ENCODE measurements at places on chromosomes 4 and X.

DNA sequence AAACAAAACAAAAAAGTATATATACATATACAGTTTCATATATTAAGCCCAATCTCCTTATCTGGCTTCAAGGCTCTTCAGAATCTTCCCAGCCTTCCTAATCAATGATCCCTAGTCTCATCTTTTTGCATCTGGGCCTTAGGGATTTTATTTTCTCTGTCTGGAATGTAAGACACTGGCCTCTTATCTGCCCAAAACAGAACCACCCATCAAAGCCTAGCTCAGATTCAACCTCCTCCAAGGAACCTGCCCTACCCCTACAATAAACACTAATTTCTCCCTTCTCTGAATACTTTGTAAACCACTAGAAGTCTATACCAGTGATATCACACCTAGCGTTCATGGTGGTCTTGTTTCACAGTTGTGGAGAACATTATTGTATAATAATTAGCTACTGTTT, 23.2 kb upstream of the GAB1 start:
- no peak for DNase-seq

DNA sequence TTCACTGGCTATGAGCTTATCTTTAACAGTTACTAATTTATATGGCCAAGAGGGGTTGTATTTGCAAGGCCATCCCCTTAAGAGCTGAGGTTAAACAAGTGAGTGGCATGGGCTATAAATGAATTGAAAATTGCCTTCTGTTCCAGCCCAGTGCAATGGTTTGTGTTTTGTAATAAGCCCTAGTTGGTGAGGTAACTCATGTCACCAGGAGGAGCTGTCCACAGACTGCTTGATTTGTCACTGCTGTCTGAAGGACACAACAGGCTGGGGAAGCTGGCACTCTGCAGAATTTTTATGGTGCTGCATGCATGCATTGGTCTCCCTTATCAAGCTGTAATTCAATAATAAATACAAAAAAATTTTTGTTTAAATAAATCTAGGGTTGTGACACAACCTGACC, 223.8 kb downstream of the IL1RAPL2 start:
- no peak for DNase-seq

GRCh38 chrX:9958183-9958582, 9.0 kb upstream of the CLDN34 start:
- DNase-seq: no peak

- DNase-seq: peak; percentile 43
These were observed 23.2 kb downstream of the CXorf58 start for GRCh38 chrX:23930894-23931604.

- no peak for DNase-seq
These were observed 42.4 kb upstream of the GAB1 start for GRCh38 chr4:143294310-143294709.

- DNase-seq: no peak
These were observed 61.5 kb upstream of the AP1S2 start for GRCh38 chrX:15915959-15916703.

DNA sequence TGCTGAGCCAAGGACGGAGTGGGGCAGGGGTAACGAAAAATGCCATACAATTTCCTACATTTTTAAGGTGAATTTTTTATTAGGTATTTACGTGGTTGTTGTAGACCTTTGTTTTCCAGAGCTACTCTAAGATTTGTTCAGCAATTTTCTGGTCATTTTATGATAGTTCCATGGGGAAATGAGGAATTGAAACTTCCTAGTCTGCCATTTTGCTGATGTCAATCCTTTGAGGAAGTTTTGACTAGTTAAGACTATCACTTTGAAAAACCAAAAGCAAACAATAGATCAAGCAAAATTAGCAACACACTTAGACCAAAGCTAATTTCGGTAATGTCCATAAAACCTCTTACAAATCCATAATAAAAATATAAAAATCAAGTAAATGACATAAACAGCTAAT, 7.0 kb upstream of the TLR3 start:
- DNase-seq: no peak

DNA sequence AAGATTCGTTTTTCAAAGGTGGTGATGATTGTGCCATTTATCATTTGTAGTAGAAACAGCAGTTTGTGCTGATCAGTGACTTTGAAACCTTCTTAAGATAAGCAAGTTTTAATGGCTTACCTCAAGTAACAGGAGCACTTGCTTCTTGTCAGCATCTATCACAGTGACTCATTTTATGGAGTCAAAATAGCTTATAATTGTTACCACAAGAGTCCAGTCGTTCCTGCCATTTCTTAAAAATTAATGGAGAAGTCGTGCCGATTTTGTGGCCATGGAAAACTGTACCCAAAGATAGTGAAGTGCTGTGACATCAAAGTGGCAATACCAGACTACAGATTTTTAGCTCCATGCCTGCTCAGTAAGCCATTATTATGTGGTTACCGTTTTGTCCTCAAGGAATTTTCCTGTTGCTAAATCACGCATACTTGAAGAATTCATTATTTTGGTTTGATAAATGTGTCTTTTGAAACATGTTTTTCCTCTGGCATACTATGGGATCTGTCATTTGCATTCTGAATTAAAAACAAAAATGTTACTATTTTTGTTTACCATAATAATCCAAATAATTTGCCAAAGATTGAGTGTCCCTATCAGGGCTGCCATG, 129.9 kb downstream of the CBR4 start:
- DNase-seq: no peak

DNA sequence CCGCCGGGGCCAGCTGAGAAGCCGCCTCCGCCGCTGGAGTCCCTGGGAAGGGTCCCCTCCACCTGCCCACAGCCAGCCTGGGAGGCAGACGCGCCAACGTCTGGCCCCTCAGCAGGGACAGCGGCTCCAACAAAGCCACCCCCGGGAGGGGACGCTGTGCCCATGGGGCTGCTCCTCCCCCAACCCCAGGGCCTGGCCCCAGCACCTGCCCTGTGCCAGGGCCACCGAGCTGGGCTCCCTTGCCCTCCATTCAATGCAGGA, 6.1 kb upstream of the HMX1 start:
- no peak for DNase-seq

DNA sequence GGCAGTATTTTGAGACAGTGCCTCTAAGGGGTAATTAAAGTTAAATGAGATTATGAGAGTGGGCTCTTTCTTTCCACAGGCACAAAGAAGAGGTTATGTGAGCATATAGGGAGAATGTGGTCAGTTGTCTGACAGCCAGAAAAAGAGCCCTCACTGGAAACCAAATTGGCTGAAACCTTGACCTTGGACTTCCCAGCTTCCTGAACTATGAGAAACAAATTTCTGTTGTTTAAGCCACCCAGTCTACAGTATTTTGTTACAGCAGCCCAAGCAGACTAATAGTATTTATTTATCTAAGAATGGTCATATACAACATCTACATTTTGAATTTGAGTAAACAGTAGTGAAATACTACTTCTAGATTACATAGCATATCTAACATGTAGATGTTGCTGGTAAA, 473.8 kb downstream of the IL15 start:
- DNase-seq: no peak

- peak; percentile 3 for DNase-seq
These were observed 762.4 kb downstream of the DMD start for GRCh38 chrX:32448945-32449344.

DNA sequence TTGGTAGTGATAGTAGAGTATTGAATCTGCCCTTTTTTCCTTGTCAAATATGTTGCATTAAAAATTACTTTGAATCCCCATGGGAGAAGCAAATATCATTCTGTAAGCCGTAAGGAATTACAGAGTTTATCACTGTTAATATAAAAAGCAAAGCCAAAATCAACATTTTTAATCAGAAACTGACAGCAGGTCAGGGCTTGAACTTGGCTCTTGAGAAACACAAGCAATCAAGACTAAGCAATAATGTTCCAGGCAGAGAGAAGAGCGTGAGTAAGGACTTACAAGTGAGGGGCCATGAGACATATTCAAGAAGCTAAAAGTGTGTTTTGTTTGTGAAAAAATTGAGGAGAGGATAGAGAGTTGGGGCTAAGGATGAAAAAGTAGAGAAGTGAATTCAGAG, 68.2 kb downstream of the ARHGAP6 start:
- no peak for DNase-seq

DNA sequence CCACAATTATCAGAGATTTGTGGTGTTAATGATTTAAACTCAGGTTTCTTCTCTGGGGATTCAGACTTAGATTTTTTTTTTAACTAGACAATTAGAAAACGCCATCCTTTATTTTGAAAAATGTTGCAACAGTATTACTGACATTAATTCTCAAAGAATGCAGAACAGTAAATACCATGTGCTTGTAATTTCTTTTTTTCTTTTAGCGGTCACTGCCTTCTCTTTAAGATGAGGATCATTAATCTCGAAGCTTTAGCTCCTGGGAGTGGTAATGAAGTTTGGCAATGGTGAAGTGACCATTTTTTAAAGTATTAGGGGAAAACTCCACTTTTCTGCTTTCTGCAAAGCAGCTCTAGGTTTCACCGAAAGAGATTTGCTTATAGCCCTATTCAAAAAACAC, 164.0 kb upstream of the MBNL3 start:
- DNase-seq: no peak

DNA sequence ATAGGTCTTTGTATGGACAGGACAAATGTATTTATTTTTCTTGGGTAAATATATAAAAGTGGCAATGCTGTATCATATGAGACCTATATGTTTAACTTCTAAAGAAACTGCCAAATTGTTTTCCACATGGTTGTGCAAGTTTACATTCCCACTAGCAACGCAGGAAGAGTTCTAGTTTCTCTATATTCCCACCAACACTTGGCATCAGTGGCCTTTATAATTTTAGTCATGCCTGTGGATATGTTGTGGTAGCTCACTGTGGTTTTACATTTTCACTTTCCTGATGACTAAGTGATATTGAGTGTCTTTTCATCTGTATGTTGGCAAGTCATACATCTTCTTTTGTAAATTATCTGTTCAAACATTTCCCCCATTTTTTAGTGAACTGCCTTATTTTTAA, 126.0 kb downstream of the EMCN start:
- no peak for DNase-seq

- no peak for DNase-seq
These were observed 770.3 kb downstream of the NLGN4X start for GRCh38 chrX:5458300-5458842.

- no peak for DNase-seq
These were observed 63.9 kb downstream of the FHDC1 start for GRCh38 chr4:153000076-153000420.

GRCh38 chr4:102815981-102816380, 11.4 kb downstream of the UBE2D3 start:
- DNase-seq: no peak

DNA sequence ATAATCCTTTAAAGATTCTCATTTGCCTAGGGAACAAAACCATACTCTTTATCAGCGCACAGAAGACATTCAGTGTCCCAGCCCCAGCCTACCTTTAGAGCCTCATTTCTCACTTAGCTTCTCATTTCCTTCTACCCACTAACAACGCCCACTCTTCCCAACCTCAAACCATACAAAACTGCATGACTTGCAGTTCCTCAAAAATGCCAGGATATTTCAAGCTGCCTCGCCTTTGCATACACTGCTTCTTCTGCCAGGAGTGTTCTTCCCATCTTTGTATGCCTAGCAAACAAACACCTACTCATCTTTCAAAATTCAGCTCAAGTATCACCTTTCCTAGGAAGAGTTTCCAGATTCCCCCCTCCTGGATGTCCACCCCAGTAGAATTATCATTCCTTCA, 129.9 kb upstream of the ADGRL3 start:
- DNase-seq: no peak

Measured in CD4-positive, alpha-beta memory T cell (primary cell).